ENCODE measurements at places on chromosomes 2 and 18. TPM values are rescaled to one million over a fixed set of nuclear protein-coding genes. Genes with fewer than 3 reads are reported as not detected.

GRCh38 chr2:173753441-173753840 is 211.7 kb downstream of the SP3 start:
- DNase-seq: no peak

DNA sequence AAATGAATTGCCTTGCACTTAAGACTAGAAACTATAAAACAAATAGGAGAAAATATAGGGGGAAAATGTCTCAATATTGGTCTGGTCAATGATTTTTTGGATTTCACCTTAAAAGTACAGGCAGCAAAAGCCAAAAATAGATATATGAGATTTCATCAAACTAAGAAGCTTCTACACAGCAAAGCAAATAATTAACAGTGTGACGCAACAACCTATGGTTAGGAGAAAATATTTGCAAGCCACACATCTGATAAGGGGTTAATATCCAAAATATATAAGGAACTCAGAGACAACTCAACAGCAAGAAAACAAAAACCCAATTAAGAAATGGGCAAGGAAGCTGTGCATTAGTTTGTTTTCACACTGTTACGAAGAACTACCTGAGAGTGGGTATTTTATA is 89.1 kb downstream of the MAIP1 start:
- DNase-seq: no peak

DNA sequence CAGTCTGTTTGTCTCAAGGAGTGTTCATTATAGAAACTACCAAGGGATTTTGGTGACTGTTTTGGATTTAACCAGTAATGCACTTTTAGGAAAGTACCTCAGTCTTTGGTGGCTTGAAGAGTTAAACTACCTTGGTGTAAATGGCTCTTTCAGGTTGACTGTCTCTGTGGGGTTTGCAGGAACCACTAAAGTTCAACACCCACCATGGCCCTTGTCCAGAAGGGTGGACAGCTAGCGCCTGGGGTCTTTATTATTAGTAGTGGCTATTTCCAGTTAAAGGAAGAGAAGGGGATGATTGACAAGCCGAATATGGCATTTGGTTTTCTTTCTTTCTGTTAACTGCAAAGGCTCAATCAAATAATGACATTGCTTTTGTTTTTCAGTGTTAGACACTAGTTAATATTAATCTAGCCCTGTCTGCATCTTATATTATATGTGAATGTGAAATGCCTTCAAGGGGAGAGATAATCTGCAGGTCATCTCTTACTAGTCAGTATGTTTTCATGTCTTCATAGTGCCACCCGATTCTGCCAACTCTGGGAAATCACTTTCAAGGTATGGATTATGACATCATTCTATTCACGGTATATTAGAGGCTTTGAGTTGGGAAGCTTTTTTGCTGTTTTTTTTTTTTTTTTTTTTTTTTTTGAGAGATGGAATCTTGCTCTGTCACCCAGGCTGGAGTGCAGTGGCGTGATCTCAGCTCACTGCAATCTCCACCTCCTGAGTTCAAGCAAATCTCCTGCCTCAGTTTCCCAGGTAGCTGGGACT is 56.4 kb downstream of the MAP4K4 start:
- no peak for DNase-seq

DNA sequence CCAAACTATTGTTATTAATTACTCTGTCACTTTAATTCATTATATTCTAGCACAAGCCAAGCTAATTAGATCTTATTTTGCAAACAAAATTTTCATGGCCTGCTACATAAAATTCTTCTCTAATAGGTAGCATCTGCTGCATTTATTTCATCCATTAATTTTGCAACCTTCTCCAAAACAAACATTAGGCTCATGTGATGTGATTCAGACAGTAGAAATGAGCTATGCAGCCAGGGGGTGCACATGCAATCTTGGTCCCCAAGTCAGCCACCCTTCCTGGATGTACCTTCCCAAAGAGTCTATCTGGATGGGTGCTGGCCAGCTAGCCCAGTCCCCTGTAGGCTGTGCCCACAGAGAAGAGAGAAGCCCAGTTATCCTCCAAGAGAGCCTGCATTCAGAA is 242.1 kb upstream of the OSR1 start:
- no peak for DNase-seq

DNA sequence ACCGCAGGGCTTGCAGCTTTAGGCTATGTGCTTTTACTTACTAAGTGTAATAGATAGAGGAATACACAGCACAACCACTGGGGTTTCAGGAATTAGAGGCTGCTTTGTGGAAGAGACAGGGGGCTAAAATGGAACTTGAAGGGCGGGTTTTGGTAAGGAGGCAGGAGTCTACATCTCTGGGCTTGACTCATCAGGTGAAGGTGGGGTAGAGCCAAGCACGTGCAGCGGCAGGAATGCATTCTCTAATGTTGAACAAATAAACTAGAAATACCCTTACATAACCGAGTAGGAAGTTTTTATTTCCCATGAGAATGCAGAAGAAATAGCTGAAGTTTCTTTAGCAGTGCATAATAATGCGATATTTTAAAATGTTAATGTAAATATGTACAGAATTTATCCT is 673.8 kb upstream of the SALL3 start:
- DNase-seq: no peak

GRCh38 chr2:230658577-230658876 is 54.1 kb upstream of the CAB39 start:
- DNase-seq: no peak

MRO gene
- not detected for total RNA-seq

HK2 gene
- 23.7 TPM for total RNA-seq

FAM161A gene
- 2.9 TPM for total RNA-seq

SLC30A3 gene
- not detected for total RNA-seq
